ENCODE measurements at places on chromosomes 6 and 20.

DNA sequence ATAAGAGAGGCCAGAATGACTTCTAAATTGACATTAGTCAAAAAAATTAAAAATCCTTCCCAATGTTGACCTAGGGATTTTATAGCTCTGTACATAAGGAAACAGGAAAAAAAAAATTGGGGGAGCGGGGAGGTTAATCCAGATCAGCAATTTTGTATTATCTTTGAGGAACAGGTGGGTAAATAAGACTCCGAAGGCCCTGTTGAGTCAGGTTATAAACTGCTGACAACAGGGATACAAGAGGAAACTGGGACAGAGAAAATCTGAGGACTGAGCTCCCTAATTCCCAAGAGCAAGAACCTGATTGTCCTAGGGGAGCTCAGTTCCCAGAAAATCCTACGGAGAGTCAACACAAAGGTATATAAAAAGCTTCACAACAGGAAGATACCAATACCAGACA, 26.8 kb upstream of the CRIP3 start:
- DNase-seq, result no peak

DNA sequence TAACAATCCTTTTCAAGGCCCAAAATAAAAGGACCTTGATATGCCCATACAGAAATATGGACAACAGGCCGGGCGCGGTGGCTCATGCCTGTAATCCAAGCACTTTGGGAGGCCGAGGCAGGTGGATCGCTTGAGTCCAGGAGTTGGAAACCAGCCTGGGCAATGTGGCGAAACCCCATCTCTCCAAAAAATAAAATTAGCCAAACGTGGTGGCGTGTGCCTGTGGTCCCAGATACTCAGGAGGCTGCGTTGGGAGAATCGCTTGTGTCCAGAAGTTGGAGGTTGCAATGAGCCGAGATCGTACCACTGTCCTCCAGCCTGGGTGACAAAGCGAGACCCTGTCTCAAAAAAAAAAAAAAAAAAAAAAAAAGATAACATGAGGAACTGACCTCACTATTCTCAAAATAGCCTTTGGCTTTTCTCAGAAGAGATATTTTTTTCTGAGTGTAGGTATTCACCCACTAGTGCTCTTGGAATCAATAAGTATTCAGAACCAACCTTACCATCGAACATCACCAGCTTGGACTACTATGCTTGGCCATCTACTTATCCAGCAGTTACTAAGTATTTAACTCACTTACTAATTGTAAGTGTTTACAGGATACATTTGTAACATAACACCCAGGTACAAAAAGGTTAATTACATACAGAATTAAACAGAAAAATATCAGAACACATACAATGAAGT, 99.2 kb downstream of the OR2B2 start:
- DNase-seq, result no peak

DNA sequence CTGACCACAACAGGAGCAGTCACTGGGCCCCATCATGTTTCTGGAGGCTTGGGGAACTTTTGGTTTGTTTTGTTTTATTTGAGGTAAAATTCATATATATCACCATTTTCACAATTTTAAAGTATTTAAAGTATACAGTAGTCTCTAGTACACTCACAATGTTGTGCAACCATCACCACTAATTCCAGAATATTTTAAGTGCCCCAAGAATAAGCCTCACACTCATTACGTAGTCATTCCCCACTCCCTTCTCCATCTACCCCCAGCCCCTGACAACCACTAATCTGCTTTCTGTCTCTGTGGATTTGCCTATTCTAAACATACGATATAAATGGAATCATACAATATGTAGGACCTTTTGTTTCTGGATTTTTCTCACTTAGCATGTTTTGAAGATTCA, 29.0 kb downstream of the RTN4IP1 start:
- no peak for DNase-seq

- DNase-seq, result no peak
Observed at GRCh38 chr6:3890047-3890446, 40.9 kb downstream of the FAM50B start.

GRCh38 chr6:6312901-6313441, 7.5 kb downstream of the F13A1 start:
- DNase-seq, result no peak

GRCh38 chr6:24858177-24858653, 59.5 kb upstream of the ARMH2 start:
- DNase-seq, result no peak

GRCh38 chr6:145729887-145730286, 5.4 kb downstream of the EPM2A start:
- no peak for DNase-seq

- DNase-seq, result no peak
Observed at GRCh38 chr20:44704551-44704971, 10.6 kb upstream of the CCN5 start.

GRCh38 chr20:15627089-15627488, 946.2 kb downstream of the KIF16B start:
- DNase-seq, result no peak

DNA sequence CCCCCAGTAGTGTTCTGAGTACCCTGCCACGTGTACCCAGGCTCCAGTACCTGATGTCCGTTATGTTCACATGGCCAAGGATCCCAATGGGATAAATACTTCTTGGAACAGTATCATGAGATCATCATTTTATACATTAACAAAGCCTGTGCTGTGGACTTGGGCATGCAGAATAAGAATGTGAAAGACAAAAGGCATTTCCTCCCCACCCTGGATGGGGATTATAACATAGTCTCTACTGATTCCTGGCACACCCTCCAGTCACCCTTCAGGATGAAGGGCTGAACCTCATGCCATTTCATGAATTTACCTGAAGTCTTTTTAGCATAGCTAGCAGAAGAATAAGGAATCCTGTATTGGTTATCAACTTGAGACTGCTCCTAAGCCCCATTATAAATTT, 2.8 kb downstream of the TNFRSF21 start:
- no peak for DNase-seq

DNA sequence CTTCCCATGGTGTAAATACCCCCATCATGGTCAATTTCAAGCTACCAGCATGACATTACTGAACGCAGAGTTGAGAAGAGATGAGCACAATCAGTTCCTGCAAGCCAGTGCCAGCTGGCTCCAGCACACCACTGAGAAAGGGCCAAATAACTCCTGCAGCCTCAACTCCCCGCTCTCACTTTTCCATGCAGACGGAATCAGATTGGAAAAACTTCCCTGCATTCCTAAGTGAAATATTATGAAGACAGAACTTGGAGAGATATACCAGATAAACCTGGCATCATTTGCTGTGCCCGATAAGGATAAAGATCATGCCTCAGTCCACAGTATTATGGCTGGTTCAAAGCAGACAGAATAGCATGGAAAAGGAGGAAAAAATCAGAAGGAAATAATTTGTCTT, 56.7 kb downstream of the FILIP1 start:
- DNase-seq, result no peak

DNA sequence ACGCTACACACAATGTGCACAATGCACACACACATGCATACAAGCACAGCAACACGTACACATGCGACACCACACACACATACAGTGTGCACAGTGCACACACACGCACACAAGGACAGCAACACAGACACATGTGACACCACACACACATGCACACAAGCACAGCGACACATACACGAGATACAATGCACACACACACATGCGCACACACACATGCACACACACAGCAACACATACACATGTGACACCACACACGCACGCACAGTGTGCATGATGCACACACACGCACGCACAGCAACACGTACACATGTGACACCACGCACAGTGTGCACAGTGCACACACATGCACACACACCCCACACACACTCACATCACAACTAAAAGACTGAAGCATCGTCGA, 327.3 kb downstream of the THBS2 start:
- no peak for DNase-seq

Data from progenitor cell of endocrine pancreas (in vitro differentiated cells).